ENCODE measurements at places on chromosomes 2 and 18.

GRCh38 chr2:169010633-169011460 lies 20.3 kb downstream of the ABCB11 start:
- DNase-seq, result no peak

DNA sequence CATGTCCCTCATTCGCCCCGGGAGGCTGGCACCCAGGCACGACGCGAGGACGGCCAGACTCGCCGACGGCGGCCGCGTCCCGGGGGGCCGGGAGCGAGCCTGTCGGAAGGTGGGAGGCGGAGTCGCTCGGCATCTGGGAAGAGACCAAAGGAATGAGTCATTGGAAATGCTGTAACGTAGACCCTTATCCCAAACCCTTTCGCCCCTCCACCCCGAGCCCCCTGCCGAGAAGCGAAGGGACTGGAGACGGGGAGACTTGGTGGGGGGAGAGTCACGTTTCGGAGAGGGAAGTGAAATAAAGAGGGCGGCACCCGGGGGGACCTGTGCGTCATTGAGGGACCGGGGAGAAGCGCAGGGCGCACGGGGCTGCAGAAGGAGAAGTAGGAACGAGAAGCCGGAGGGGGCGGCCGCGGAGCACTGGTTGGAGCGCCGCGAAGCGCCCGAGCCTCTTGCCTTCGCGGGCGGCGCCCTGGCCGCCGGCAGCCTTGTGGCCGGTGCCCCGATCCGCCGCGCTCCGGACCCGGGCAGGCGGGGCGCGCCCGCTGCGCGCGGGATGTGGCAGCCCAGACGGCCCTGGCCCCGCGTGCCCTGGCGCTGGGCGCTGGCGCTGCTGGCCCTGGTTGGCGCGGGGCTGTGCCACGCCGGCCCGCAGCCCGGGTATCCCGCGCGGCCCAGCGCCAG lies at the start of gene EMILIN2:
TSS of gene EMILIN2 (plus strand) at position 371 of the 681 bp plus-strand sequence. CDS start at position 554, 183 bp downstream.
- DNase-seq, result no peak

GRCh38 chr2:206045251-206045650 lies 40.7 kb downstream of the INO80D start:
- no peak for DNase-seq

DNA sequence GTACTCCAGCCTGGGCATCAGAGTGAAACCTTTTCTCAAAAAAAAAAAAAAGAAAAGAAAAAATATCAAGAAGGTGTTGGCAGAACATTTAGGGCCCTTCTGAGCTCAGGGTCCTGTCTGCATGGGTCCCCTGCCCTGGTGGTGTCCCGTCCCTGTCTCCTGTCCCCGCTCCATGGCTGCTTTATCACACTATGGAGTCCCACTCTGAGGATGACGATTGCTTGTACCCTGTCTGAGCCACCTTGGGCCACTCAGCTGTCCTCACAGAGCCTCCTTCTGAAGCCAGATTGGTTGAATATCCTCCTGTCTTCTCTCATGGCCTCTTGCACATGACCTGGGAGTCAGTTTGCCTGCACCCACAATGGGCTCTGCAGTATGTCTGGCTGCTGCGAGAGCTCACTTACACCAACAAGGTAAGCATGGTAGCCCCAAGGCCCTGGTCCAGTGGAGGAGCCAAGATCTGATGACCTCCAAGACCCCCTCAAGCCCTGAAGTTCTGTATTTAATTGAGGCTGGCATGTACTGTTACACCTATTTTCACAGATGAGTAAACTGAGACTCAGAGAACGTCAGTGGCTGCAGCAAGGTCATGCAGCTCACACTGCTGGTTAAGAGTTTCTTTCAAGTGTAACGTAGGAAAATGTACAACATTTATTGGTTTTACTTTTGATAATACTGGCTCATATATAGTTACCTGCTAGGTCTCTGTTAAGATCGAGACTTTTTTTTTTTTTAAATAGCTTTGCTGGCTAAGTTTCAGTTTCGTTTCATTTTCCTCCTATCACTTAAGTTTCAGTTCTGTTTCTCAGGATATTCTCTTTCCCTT lies 16.9 kb upstream of the ZCCHC2 start:
- DNase-seq, result no peak

DNA sequence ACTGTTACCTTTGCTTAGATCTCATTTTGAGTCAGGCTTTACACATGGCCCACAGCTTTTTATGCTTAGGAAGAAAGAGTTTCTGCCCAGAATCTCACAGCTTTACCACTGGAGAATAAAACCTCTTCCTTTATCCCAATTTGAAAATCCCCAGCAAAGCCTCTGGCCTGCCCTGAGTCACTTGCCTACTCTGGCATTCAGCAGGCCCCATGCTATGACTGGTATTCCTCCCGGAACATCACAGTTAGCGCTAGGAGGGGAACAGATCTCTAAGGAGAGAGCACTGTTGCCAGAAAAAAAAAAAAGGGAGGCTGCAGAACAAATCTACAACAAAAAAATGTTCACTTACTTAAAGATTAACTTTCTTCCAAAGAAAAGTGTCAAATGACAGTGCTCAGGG lies 152.9 kb upstream of the DNMT3A start:
- no peak for DNase-seq

GRCh38 chr2:209965723-209966122 lies 36.7 kb upstream of the RPE start:
- DNase-seq, result no peak

DNA sequence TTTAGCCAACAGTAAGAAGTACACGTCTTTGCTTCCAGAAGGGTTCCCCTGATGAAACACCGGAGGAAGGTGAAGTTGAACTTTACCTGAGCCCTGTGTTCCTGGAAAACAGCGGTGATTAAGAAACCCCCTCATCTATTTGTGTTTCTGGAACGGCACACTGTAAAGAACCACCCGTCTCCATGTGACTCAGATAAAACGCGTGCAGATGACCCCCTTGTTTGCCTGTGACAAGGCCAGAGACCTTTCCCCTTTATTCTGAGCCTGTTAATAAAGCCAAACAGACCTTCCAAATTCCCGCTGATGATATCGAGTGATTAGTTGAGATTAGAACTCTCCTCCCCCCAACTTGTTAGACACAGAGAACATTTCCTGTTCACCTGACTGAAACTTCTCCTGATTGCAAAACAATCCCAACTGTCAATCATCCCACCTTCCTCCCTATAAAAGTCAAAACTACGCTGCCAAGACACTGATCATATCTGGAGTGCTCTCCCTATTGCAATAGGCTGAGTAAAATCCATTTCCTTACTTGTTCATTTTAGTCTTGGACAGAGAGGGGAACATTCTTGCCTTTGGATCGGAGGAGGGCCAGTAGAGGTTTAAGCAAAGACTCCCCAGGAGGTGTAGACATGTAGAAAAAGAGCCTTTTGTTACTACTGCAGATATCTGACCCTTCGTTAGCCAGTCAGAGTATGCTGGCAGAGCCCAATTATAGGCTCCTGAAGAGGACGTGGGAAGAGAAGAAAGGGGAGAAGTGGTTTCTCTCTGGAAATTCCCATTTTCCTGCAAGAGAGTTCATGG lies 914 bp upstream of the IWS1 start:
- DNase-seq, result no peak

DNA sequence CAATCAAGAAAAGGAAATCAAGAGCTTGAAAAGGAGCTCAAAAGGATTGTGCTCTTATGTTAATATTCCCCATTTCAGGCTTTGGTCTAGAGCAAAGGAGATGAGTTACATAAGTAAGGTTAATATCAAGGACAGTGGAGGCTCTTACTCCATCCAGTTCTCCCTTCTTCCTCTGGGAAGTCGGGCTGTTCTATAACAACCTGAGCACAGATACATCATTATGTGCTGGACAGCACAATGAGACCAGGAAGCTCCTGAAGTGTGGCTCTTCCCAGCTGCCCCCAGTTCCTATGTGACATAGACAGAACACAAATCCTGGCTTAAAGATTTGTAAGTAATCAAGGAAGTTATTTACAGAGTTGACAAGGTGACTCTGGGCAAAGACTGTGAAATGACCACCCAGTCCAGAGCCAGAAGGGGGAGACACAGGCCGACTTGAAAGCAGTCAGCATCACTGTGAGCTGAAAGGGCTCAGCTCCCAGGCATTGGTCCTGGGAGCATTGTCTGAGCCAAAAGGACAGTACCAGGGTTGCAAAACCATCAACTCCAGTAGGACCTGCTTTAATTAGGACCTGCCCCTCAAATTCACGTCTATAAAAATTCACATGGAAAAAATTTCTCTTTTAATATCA lies 917.6 kb upstream of the ACVR2A start:
- DNase-seq, result no peak

DNA sequence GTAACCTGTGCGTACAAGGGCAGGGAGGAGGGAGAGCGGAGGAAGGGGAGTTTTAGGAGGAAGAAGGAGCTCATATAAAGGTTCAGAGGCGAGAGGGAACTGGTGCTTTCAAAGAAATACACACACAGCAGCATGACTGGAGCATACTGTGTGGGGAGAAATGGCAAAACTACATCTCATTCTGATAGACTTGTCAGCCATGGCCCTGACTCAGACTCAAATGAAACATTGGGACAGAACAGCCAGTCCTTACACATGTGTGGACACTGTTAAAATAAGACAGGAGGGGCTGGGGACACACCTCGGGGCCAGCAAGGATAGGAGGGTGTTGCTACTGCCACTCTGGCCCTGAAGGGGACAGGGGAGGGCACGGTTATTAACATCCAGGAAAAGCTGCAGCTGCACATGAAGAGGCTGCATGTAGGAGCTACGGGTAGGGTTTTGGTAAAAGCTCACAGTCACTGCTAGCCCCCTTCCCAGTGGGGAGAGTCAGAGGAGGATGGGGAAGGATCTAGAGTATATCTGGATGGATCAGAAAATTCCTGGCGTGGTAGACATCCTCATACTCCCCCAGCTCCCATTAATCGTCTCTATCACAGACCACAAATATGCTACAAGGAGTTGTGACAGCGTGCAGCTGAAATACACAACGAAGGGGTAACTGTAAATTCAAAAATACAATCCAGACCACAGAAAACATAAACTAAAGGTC lies 110.5 kb downstream of the GATA6 start:
- DNase-seq, result no peak

GRCh38 chr2:231920795-231921194 lies 5.4 kb downstream of the NPPC start:
- no peak for DNase-seq

GRCh38 chr2:71801556-71801955 lies 346.1 kb downstream of the CYP26B1 start:
- no peak for DNase-seq

- no peak for DNase-seq
These were observed 787.6 kb upstream of the GCFC2 start for GRCh38 chr2:76498360-76498759.

GRCh38 chr18:36905571-36905970 lies 76.6 kb downstream of the KIAA1328 start:
- DNase-seq, result no peak

DNA sequence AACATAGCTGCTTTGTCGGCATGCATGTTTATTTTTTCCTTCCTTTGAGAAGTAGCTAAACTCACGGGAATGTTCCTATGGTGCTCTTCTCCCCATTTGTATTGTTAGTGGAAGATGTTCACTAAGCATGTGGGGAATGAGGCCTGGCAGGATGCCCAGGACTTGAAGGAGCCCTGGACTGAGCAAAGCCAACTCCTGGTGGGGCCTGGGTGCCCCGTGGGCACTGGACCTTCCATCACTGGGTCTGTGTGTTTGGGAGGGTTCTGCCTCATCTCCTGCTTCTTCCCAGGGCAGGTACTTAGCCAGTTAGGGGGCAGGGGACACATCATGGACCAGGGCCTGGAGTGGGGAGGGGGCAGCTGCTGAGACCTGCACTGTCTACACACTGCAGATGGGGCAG lies 49.3 kb downstream of the ACAA2 start:
- DNase-seq, result no peak

DNA sequence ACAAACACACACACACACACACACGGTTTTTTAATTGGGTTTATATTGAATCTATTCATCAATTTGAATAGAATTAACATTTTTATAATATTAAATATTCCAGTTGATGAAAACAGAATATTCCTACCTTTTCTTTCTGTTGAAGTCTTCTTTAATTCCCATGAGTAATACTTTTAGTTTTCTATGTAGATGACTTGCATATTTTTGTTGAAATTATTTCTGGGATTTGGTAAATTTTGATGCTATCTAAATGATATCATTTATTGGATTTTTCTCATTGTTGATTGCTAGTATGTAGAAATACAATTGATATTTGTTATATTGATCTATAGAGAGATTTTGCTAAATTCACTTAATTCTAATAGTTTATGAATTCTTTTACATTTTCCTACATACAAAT lies 12.8 kb upstream of the TCF7L1 start:
- no peak for DNase-seq

- no peak for DNase-seq
These were observed 236.7 kb upstream of the MYT1L start for GRCh38 chr2:2567776-2568175.

Data from NCI-H1436 (cell line).